Activated CD4-positive, alpha-beta T cell treated with anti-CD3 and anti-CD28 coated beads for 24 hours (primary cell): ENCODE measurements at places on chromosomes 3 and 15.

GRCh38 chr3:60809857-60810610 lies 441.2 kb downstream of the FHIT start:
- no peak for DNase-seq

GRCh38 chr3:189076449-189076848 lies 95.3 kb upstream of the TPRG1 start:
- no peak for DNase-seq

DNA sequence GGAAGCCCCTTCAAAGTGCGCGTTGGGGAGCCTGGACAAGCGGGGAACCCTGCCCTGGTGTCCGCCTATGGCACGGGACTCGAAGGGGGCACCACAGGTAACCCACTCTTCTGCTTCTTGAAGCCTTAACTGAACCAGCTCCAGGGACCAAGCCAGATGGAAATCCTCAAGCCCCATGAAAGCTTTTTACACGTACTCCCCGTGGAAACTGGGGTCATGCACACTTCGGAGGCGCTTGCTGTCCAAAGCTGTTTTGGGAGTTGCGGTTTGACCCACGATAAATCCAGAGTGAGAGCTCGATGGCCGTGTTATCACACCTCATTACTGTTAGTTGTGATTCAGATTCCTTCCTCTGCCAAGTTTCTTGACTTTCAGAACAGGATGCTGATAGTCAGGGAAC lies 47.5 kb downstream of the DNASE1L3 start:
- no peak for DNase-seq

DNA sequence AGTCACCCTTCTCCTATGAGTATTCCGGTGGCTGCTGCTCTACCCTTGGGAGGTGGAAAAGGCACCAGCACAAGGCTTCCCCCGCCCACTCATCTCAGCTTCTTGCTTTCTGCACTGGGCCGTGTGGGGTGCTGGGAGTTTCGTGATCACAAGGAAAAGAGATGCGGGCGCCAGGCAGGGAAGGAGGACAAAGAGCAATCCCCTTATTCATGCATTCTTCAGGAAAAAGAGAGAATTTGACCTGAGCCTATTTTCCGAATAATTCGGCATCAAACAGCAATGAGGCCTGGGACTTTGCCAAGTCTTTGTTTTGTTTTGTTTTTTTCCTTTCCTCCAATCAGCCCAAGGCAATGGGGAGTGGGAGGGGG lies 102.2 kb upstream of the LPP start:
- DNase-seq = no peak

DNA sequence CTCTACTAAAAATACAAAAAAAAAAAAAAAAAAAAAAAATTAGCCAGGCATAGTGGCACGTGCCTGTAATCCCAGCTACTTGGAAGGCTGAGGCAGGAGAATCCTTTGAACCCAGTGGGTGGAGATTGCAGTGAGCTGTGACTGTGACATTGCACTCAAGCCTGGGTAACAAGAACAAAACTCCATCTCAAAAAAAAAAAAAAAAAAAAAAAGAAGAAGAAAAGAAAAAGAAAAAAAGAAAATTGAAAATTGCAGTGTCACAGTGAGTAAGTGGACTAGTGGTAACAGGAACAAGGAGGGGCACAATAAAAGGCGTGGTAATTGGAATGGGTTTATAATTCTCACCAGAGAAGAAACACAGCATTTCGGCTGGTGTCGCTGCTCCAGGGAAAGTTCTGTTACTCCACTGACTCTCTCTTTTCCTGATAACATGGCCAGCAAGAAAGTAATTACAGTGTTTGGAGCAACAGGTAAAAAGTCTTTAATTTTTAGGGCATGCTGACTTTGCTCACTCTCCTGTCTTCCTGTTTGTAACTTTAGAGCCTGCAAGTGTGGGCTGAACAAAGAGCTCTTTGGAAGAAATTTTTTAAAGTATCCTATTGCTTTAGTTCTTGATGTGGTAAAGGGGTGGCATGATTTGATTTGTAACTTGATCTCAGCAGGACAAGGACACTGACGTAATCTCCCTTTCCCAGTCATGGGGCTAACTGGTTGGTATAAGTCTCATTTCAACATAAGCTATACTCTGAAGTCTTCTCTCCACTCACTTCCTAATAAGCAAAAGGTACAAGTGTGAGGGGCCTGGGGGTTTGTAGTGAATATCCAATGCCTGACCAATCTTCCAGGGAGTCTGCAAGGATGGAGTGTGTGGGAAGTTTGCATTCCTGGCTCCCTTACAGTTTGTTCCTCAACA lies 22.1 kb upstream of the TRA2B start:
- no peak for DNase-seq

GRCh38 chr3:142028243-142028777 lies 121.0 kb downstream of the TFDP2 start:
- peak; percentile 9 for DNase-seq

- no peak for DNase-seq
Observed at GRCh38 chr15:85934691-85935090, 140.0 kb upstream of the KLHL25 start.

- DNase-seq = no peak
Observed at GRCh38 chr15:62745621-62746225, 296.8 kb upstream of the TPM1 start.

GRCh38 chr15:56913241-56913640 lies 5.2 kb upstream of the TCF12 start:
- no peak for DNase-seq

GRCh38 chr3:194140520-194141414 lies 4.8 kb downstream of the HES1 start:
- no peak for DNase-seq

GRCh38 chr15:52052066-52052935 lies 33.3 kb downstream of the MAPK6 start:
- DNase-seq = no peak

DNA sequence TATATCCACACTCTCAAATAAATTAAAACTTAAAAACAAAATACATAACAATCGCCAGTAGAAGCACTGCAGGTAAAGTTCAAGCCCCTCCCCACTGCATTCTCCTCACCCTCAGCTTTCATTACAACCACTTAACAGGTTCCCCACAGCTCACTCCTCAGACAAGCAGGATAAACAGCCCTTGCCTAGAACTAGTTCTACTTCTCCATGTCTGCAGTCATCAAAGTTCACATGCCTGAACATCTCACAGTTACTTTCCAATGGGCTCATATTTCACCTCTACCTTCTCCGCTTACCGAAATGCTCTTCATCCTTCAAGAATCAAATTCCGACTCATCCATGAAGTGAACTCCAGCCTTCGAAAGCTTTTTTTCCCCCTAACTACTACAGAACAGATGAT lies 4.1 kb downstream of the YEATS2 start:
- no peak for DNase-seq

- no peak for DNase-seq
Observed at GRCh38 chr3:171005648-171006047, 20.9 kb downstream of the SLC2A2 start.

DNA sequence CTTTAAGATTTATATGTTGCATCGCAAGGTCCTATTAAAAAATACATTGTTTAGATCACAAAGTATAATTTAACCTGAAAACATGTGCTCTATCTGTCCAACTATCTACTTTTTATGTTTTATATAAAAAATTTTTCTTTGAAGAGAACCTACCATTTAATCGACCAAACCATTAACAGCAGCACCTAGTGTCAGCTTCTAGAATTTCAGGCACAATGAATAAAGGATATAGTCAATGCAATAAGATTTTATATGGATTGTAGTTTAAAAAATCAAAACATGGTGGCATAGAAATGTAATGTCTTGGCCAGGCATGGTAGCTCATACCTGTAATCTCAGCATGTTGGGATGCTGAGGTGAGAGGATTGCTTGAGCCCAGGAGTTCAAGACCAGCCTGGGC lies 313.7 kb downstream of the GAP43 start:
- DNase-seq = no peak

DNA sequence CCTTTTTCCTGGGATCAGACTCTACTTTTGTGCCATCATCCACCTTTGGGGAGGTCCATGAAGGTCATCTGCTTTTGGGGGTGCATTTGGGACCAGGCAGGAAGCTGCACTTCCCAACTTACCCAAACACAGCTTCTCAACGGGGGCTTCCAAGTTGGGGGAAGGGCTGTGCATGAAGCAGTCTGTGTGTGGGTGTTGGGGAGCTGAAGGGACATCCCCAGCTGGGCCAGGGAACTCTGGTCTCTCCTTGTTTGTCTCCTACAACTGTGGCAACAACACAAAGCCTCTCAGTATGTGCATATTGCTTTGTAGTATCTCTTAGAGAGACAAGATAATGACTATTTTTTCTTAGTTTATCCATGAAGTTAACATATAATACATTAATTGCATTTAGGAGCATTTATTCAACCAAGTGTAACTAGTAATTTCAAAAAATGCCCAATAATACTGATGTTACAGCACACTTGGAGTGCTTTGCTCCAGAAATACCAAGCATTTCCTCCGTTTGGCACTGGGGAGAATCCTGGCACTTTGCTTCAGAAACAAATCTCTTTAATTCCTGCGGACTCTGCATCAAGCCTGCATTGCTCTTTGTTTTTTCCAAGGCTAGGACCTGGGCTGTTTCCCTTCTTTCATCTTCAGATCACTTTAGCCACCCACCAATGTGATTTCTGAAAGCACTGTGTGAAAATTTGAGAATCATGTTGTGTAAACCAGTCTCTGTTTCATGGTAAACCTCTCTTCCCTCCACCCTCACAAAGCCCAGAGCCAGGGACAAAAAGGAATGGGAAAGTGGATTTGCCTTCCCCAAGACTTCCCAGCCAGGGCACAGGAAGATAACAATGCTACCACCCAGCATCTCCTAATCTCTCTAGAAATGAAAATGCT lies 126.2 kb upstream of the PFN2 start:
- DNase-seq = no peak

DNA sequence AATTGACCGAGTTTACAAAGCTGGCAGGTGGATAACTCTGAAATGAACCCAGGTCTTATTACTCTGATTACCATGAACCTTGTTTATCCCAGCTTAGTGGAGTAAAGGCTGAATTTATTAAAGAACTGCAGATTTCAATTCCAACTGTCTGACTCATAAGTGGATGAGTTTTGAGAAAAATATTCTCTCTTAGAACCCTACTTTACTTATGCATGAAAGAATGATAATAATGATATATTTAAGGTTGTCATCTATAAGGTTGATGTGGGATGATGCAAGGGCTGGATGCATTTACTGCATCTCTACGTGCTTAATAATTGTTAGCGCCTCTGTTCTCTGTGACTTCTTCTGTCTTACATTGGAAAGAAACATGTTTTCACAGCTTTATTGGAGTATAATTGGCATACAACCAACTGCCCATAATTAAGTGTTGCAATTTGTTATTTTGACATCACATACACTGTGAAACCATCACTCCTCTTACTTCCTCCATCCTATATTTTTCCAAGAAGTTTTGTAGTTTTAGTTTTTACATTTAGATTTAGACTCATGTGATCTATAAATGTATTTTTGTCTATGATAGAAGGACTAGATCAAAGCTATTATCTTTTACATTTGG lies 771.2 kb upstream of the ARRDC4 start:
- no peak for DNase-seq

- peak; percentile 81 for DNase-seq
Observed at GRCh38 chr3:48268381-48268935, 27.6 kb downstream of the ZNF589 start.

DNA sequence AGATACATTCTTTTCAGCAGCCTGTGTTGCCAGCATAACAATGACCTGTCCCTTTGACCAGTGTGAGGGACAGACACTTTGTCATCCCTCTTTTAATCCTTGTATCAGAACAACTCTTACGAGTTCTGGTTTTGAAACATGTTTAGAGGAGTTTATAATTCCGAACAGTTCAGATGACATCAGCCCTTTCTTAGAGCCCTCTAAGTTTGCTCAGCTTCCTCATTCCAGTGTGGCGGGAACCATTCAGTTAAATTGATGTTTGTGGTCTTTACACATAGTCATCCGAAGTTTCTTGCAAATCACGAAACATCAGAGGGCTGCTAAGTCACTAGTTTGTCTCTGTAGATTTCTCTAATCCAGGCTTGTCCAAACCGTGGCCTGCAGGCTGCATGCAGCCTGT lies 102.5 kb downstream of the AKAP13 start:
- no peak for DNase-seq

- DNase-seq = no peak
Observed at GRCh38 chr3:119912220-119912619, 130.3 kb downstream of the NR1I2 start.

- no peak for DNase-seq
Observed at GRCh38 chr15:82931221-82931620, 21.3 kb downstream of the HOMER2 start.

DNA sequence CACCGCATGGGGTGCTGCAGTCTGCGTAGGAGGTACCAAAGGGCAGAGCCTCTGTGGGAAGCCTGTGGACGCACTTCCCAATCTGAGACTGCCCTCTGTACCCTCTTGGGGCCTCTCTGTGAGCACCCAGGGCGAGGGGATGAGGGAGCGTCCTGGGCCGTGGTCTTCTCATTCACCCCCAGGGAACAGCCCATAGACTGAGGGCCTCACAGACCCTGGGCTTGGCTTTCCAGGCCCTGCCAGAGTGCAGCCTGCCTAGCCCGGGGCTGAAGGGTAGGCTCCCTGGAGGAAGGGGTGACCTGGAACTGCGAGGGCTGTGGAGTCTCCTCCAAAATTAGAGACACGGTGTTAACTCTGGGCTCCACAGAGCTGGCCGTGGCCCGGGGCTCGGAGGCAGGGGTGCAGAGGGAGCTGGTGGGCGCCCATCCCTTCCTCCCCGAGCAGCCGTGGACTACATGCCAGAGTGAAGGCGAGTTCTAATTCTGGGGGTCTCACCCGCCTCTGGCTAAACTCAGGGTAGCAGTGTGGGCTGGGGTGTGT lies 468 bp upstream of the SPTBN5 start:
- DNase-seq = no peak

DNA sequence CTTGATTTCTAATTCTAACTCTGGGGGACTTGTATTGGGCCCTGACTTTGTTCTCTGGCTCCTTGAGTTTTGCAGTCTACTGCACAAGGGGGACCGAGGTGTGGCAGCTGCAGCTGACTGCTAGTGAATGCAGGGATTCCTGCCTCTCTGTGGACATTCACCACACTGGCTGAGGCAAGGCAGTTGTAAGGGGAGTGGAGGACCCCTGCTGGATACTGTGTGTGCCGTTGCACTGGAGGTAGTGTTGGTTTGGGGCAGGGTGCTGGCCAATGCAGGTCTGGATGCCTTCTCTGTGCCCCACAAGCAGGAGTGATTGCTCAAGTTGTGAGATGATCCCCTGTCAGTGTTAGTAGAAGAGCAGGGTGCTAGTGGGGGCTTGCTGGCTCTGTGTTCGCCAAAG lies 626.1 kb downstream of the SQOR start:
- no peak for DNase-seq

- DNase-seq = no peak
Observed at GRCh38 chr3:5581743-5582142, 394.2 kb downstream of the EDEM1 start.

DNA sequence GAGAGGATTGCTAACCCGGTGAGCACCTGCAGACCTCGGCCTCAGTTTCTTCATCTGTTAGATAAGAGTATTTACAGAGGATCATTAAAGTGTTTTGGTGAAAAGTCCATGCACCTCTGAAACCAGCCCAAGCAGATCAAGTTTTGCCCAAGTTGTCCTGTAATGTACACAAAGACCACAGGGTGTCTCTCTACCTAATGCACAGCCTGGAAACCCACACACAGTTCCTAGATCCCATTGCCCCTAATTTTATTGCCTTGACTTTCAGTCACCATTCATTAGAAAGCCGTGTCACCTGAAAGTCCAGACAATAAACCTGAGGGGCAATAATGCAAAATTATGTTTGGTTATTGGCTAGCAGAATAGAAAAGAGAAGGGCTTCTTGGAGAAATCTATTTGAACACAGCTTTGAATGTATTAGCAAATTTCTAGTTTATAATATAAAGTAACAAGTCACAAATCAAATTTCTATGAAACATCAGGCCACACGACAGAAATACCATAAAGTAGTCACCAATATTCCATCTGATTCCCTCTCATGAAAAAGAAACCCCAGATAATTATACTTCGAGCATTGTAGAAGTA lies 161.3 kb upstream of the SLC2A2 start:
- DNase-seq = no peak

GRCh38 chr3:149085828-149086231 lies 503 bp downstream of the HLTF start:
- no peak for DNase-seq
